ENCODE measurements at places on chromosomes 16 and 17.

DNA sequence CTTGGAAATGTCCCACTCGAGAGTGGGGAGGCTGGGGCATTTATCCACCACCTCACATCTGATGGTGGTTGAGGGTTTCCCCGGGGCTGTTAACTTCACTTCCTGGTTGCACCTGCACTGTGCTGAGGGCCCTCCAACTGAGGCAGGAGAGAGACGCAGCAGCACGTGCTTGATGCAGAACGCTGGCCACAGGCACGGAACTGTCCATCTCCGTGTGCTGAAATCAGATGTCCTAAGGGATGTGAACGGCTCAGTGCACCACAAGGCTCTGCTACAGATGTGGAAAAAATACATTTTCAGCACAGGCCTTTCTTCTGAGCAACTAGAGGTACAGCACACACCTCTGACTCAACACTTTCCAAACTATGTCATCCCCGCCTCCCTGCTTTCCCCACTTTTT lies 114.8 kb upstream of the C16orf82 start:
- DNase-seq, result peak; percentile 59

- DNase-seq, result no peak
These were observed 32.1 kb upstream of the TEX2 start for GRCh38 chr17:64295146-64295545.

GRCh38 chr16:13270602-13271001 lies 369.2 kb downstream of the SHISA9 start:
- no peak for DNase-seq

- no peak for DNase-seq
These were observed 22.7 kb downstream of the MYO15B start for GRCh38 chr17:75610103-75610984.

DNA sequence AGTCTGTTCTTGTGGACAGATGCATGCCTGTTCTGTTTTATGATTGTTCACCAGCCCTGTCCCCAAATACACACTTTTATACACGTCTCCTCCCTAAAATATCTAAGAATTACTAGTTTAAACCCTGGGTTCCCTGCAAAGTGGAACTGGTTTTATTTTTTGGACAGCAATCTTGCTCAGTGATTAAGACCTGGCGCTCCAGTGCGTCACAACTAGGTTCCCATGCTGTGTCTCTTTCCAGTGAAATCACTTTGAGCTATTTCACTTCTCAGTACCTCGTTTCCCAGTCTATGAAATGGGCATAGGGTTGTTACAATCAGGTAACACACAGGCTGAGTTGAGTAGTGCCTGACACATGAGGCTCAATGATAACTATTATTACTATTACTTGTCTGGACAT lies 1.1 kb downstream of the CEP20 start:
- no peak for DNase-seq

DNA sequence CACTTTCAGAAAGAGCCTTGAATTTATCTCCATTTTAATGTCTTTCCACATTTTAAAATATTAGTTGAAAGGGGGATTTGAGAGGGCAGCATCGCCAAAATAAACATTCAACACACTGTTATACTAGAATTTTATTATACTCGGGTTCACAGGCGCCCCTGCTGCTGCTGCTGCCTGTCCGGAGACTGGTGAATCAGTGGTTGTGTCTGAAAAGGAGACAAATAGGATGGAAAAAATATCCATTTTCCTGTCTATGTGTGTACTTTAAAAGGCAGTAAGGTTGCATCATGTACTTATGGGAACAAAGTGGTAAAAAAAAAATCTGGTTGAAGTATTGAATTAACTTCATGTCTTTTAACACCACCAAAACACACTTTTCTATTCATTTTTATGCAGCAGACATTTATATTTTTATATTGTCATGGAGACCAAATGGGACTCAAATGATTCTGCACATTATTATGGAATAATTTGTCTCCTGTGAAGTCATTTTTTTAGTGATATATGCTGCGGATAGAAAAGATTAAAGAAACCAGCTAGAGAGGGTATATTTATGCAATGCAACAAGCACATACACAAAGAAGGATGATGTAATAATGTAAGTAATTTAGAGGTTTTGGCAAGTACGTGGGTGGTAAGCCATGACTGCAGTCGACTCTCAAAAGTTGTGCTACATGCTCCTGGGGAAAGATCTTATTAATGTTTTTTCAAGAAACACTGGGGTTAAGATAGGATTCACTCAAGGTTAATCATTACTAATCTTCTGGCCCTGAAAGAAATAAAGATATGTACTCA lies 759.0 kb upstream of the SOX9 start:
- DNase-seq, result no peak

DNA sequence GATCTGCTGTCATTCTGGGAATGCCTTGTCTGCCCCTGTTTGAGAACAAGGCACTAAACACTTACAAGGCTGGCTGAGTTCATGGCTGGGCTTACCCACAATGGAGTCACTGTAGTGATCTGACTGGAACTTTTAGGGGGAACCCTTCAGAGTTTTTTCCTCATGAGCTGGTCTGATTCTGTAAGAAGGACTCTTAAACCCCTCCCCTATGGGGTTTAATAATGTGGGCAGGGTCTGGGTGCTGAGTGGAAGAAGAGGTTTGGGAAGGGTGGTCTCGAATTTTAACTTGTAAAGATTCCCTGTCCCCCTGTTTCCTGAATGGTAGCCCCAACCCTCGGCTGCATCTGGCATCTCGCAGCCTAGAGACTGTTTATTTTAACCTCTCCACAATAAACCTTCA lies 30.6 kb downstream of the OSBPL7 start:
- no peak for DNase-seq

- DNase-seq, result peak; percentile 96
These were observed 14.9 kb downstream of the ELAC2 start for GRCh38 chr17:13002761-13003453.

DNA sequence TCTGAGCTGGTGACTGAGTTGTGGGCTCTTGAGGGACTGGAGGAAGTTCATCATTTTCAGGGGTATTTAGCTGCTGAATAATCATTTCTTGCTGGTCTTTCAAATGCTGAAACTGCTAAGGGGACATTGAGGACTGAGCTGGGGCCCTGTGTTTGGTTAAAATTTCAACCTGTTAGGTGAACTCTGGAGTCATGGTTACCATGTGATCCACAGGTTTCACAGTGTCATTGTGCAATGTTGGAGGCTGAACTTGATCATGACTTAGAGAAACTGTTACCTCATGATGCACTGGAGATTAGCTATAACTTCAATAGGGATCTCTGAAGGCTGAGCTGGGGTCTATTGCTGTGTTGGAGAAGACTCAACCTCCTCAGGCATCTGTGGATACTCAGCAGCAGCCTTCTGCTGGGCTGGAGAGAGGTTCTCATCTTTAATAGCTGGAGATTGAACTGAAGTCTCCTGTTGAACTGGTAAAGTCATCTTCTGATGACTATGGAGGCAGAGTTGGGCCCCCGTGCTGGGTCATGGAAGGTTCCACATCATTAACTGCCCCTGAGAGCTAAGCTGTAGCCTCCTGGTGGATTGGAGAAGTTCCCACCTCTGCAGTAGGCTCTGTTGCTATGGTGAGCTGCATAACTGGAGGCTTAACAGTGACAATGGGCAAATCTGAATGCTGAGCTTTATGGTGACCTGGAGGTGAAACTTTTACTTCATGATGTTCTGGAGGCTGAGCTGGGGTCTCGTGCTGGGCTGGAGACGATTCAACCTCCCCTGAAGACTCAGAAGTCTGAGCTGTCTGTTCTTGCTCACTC lies 15.2 kb downstream of the RDM1 start:
- no peak for DNase-seq
